ENCODE measurements at places on chromosomes 6 and 20. TPM values are rescaled to one million over a fixed set of nuclear protein-coding genes. Genes with fewer than 3 reads are reported as not detected.

DNA sequence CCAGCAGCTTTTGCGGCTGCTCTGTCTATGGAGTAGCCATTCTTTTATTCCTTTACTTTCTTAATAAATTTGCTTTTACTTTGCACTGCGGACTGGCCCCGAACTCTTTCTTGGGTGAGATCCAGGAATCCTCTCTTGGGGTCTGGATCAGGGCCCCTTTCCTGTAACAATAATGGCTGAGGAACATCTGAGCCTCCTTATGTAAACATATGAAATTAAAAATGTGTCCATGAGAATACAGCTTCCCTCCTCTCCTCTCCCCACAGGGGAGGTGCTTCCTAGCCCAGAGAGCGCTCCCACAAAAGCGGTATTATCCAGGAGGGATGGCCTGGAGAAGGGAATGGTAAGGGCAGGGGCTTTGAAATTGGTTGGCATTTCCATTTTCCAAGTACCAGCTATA, 81.1 kb downstream of the PSMG4 start:
- no peak overlapping the region for H3K27ac ChIP-seq
- H3K36me3 ChIP-seq = no peaks in the 10 kb centered on the region
- no peak overlapping the region for H3K4me3 ChIP-seq
- DNase-seq = no peak
- H3K27me3 ChIP-seq = no peaks in the 10 kb centered on the region
- peaks cover 55% of the 10 kb centered on the region for H3K4me1 ChIP-seq

- H3K27me3 ChIP-seq = no peaks in the 10 kb centered on the region
- H3K27ac ChIP-seq = no peak overlapping the region
- no peak overlapping the region for H3K4me3 ChIP-seq
- H3K4me1 ChIP-seq = no peaks in the 10 kb centered on the region
- no peak for DNase-seq
- H3K36me3 ChIP-seq = no peaks in the 10 kb centered on the region
Measured at GRCh38 chr20:31474097-31474436, 860 bp downstream of the DEFB124 start.

GRCh38 chr20:24163506-24163905, 174.9 kb upstream of the GGTLC1 start:
- H3K27me3 ChIP-seq = no peaks in the 10 kb centered on the region
- no peaks in the 10 kb centered on the region for H3K36me3 ChIP-seq
- H3K27ac ChIP-seq = no peak overlapping the region

DNA sequence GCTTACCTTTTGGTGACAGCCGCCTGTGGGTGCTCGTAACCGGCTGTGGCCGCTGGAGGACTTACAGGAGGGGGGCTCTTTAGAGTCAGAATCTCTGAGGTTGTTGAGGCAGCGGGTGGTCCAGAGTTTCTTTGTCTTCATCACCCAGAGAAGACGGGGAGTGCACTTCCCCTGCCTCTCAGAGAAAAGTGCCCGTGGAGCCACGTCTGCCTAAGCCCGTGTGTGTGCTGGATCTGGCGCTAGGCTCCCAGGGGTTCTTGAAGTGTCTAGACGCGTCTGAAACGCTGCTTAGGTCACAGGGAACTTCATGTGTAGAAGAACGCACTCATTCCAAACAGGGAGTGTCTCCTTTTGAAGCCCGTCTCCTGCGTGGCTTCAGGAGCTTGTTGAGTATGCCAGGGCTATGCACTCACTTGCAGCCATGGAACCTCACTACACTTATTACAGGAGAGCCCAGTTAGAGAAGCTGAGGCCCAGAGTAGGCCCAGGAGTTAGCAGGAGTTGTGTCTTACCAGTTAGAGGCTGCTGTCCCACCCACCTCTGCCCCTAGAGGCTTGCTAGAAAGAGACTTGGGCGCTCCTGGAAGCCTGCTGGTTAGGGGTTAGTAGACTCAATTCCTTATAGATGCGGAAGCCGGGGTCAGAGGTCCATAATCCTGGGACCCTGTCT, 1.3 kb downstream of the LSM14B start:
- H3K4me1 ChIP-seq = peaks cover 16% of the 10 kb centered on the region
- DNase-seq = no peak
- H3K27ac ChIP-seq = peak overlapping the region; percentile 93
- H3K36me3 ChIP-seq = peaks cover 7% of the 10 kb centered on the region

DNA sequence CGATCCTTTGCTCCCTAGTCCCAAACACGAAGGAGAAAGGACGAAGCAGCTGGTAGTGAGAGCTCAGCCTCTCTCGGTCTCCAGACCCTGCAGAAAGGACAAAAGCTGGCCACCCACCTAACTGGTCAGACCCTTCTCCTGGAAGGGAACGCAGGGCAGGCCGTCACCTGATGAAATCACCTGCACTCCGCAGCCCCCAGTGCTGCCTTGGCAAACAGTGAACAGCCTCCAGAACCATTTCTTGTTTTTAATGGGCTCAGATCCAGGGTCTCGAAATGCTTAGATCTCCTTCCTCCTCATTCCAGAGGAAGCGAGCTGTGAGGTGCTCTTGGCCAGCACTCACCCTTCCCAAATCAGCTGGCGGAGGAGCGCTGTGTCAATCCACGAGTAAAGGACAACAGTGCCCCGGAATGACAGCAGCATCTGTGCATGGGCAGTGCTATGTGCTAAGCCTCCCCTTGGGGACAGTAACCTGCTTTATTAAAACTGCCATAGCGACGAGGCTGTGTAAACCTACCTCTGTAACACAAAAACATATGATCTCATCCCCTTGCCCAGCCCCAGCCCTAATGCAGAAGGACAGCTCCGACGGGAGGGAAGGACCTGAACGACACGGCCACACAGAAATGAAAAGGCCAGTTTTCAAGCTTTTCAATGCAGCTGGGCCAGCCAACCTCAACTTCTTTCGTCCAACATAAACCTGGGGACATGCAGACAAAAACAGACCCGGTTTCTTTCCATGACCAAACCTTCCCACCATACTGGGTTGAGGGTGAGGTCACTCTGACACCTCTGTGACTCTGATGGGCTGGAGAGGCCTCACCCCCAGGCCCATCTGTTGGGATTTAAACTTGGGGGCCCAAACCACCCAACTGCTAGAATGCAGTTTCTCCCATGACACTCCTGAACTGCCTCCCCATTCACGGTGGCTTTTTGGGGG, 43.3 kb downstream of the SULF2 start:
- H3K27ac ChIP-seq = no peak overlapping the region
- H3K4me1 ChIP-seq = no peaks in the 10 kb centered on the region
- no peak for DNase-seq

- no peaks in the 10 kb centered on the region for H3K27me3 ChIP-seq
- no peaks in the 10 kb centered on the region for H3K4me1 ChIP-seq
- H3K4me3 ChIP-seq = peak overlapping the region; percentile 99
- no peak for DNase-seq
- H3K27ac ChIP-seq = peak overlapping the region; percentile 88
- H3K36me3 ChIP-seq = no peaks in the 10 kb centered on the region
Measured at GRCh38 chr20:56360133-56360907, 1.5 kb downstream of the FAM210B start.

GRCh38 chr6:95413789-95414188, 163.5 kb upstream of the MANEA start:
- H3K36me3 ChIP-seq = no peaks in the 10 kb centered on the region
- H3K27ac ChIP-seq = no peak overlapping the region
- H3K4me3 ChIP-seq = no peak overlapping the region
- H3K27me3 ChIP-seq = no peaks in the 10 kb centered on the region
- H3K4me1 ChIP-seq = no peaks in the 10 kb centered on the region
- DNase-seq = no peak

GRCh38 chr20:24638591-24639548, 169.4 kb downstream of the SYNDIG1 start:
- H3K27me3 ChIP-seq = no peaks in the 10 kb centered on the region
- no peak overlapping the region for H3K27ac ChIP-seq
- H3K36me3 ChIP-seq = no peaks in the 10 kb centered on the region
- H3K4me3 ChIP-seq = no peak overlapping the region

The TTK gene
- not detected for total RNA-seq

The SLC22A2 gene
- not detected for total RNA-seq

DNA sequence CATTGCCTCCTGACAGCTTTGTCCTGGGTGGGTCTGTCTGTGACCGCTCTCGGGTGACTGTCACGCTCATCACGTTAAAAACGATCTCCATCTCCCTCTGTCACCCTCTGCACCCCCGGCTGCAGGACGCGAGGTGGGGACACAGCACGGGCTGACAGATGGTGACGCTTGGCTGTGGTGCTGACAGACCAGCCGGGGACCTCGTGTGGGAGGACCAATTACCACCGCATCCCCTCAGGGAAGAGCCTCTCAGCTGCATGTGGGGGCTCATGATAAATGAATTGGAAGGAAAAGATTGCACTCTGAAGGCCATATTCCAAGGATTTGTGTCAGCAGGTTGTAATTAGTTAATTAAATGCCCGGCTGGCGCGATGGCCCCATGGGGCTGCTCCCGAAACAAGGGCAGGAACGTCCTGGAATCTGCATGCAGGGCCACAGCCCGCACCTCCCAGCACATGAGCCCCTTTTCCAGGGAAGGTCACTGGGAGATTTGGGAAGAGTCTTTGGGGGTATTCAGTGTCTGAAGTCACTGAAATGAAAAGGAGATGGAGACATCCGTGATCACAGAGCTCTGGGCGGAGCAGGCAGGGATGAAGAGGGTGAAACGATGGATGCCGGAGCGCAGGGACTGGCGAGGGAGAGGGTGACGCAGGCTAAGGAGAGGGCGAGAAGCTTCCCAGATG, 87.1 kb downstream of the ERMARD start:
- peaks cover 20% of the 10 kb centered on the region for H3K27me3 ChIP-seq
- H3K4me1 ChIP-seq = no peaks in the 10 kb centered on the region
- no peak for DNase-seq
- H3K27ac ChIP-seq = no peak overlapping the region
- H3K36me3 ChIP-seq = no peaks in the 10 kb centered on the region
- no peak overlapping the region for H3K4me3 ChIP-seq
